ENCODE measurements at places on chromosomes 5 and 9.

- DNase-seq: no peak
Measured at GRCh38 chr9:112200711-112201110, 25.6 kb upstream of the SUSD1 start.

DNA sequence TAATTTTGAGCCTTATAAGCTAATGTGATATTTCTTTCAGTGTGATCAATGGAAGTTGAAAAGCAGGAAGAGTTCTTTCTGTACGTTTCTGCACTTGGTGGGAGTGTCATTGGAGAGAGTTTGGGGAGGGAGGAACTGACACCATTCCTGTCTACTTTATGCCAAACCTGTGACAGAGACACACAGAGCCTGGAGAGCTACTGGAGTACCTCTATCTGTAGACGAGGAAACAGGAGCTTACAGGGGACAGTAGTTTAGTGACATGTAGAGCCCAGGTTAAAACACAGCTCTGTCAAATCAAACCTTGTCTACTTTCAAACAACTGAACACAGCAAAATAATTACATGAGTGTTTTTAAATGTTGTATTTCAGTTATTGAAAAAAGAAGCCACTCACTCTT, 103.6 kb downstream of the PDE4D start:
- DNase-seq: no peak

- DNase-seq: no peak
Measured at GRCh38 chr9:6086006-6086655, 70.7 kb upstream of the RANBP6 start.

- no peak for DNase-seq
Measured at GRCh38 chr5:140024928-140025327, 18.2 kb downstream of the NRG2 start.

DNA sequence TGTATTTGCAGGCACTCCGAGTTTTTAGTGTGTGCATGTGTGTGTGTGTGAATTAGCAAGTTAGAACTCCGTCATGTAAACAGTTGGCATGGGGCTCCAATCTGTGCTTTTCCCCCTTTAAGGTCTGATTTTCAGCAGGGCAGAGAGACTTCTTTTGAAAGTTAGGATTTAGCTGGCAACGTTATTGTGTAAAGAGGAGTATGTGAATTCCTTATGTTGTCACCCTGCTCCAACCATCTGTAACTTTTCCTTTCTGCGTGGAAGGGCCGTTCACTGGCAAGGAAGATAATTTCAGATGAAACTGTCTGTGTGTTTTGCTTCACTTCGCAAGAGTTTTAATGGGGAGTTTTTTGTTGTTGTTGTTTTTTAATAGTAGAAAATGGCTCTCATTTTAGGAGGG, 332 bp downstream of the SGCD start:
- no peak for DNase-seq

- no peak for DNase-seq
Measured at GRCh38 chr9:82034956-82035731, 46.6 kb downstream of the SPATA31D1 start.

- no peak for DNase-seq
Measured at GRCh38 chr9:97990259-97990658, 7.1 kb downstream of the ANP32B start.

DNA sequence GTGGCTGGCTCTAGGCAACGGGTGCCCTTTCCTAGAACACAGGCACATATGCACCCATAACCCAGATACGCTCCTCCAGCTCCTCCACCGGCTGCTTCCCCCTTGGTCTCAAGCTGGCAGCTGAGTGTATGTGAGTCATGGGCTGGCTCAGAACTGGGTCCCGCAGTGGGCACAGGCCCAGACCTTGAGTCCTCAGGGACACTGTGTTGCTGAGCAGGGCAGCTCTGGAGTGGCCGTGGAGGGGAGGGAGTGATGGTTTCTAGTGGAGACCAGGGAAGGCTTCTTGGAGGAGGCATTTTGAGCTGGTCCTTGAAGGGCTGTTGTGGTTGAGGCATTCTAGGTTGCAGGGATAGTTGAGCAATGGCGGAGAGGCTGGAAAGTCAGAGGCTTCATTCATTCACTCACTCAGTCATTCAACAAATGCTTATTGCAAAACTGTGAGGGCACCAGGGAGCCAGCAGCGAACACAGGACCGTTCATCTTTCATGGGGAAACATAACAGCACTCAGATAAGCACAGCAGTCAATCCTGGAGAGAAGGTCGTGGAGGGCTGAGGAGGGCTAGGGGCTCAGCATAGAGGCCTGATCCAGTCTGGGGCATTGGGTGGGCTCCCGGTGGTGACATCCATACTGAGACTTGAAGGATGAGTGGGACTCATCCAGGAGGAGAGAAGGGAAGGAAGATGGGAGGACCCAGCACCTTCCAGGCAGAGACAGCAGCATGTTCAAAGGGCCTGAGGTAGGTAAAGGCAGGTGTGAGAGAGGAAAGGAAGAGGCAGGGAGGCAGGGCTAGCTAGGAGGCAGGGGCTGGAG, 2.4 kb downstream of the BBLN start:
- no peak for DNase-seq

DNA sequence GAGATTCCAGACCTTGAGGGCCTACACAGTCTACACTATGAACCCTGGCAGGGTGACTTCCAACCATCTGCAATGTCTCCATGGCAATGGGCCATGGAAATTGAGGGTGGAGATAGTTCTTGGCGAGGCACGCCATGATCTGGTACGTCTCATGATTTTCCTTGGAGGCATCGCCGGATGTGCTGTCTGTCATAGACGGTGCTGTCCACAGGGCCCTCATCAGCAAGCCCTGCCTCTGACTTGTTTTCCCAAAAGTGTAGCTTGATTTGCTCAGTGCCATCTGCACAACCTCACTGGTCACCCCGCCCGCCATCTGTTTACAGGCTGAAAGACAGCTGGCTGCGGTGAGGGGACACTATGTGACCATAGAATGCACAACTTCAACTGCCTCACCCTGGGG, 73.5 kb downstream of the BOD1 start:
- DNase-seq: no peak

DNA sequence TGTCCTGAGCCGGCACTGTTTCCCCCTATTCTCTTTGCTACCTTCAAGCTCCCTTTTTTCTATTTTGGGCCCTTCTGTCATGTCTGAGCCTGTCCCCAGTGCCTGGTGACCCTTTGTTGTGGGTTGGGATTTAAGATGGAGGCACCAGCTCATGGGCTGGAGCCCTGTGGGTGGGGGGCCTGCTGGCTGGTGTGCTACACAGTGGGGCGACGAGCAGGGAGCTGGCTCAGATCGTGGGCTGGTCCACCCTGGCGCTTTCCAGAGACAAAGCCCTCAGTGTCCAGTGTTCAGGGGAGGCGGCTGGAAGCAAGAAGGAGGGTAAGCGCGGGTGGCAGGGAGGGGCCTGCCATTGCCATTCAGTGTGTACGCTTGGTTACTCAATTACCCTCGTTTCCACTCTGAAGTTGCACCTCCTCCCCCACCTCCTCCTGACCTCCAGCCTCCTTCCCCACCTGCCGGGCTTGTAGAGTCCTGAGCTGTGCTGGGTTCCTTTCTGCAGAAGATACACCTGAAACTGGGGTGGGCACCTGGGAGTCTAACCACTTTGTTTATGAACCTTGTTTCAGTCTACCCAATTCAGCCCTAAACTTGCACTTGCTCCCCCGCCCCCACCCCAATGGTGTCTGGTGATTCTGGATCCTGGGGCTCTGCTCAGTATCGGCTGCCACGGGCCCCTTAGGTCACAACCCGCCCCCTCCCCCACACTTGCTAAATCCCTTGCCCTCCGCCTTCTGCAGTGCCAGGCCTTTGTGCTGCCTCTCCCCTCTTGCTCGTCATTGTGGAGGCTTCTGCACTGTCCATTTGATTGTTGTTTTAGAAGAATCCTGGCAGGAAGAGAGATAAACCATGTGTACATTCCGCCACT, 49.9 kb downstream of the MVB12B start:
- no peak for DNase-seq

DNA sequence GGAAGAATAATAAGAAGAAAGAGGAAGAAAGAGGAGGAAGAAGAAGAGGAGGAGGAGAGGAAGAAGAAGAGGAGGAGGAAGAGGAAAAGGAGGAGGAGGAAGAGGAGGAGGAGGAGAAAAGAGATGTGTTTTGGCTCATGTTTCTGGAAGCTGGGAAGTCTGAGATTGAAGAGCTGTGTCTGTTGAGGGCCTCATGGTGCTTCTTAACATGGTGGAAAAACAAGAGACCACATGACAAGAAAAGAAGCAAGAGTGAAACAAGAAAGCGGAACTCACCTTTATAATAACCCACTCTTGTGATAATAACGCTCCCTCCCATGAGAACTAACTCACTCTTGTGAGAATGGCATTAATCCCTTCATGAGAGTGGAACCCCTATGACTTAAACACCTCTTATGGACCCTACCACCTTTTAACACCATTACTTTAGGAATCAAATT, 36.1 kb upstream of the RANBP6 start:
- DNase-seq: no peak

DNA sequence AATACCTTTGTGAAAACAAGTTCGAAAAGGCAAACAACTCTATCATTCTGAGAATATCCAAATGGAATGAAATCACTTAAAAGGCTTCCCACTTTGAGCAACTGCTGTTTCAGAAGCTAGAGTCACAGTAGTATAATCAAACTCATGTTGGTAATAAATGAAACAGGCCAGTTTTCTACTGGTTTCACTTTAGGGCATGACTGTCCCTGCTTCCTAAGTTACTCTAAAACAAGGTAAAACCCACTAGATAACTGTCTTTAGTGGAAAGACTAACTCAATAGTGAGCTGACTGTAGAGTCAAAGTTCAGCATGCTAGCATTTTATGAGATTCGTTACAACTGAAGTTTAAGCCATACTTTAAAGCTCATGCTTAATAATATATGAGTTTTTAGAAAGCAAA, 6.0 kb downstream of the CDC26 start:
- DNase-seq: no peak

GRCh38 chr5:10498350-10498749, 56.7 kb downstream of the ROPN1L start:
- DNase-seq: no peak

DNA sequence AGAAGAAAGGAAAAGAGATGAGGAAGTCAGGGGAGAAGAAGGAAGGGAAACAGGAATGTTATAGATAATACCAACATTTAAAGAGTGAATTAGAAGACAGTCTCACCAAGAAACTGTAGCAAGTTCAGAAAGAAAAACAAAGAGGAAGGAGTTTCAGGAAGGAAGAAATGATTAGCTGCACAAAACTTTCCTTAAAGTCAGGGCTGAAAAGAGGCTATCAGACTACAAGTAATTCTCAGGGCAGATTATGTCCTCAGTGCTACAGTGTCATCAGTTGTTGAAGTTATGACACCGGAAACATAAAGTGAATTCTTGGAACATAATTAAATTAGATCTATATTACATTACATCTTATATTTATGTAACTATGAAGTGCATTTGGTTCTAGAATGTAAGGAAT, 226.9 kb downstream of the ARRDC3 start:
- no peak for DNase-seq

GRCh38 chr9:127700594-127701255, 6.1 kb upstream of the CFAP157 start:
- no peak for DNase-seq

DNA sequence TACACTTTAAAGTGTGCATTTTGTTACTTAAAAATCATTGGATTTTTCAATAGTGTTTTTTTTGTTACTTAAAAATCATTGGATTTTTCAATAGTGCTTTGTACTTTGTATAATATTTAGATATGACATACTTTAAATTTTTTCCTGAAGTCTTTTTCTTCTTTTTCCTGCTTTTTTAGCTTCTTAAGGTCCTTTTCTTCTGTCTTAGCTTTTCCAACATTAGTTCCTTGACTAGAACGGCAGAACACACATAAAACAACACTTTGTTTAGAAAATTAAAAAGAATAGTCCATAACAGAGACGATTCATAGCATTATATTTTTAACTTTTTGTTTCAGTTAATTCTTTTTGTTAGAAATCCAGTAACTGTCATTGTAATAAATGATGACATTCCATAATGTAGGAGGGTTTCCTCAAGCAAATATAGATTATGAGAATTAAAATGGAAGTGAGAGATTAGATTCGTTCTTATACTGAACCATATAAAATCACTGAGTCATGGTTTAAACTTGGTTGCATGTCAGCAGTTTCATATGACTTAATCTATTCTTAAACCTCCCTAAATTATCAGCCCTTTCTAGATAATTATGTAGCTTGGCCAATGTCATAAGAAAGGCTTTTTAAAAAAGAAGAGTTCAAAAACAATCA, 45.3 kb upstream of the RICTOR start:
- DNase-seq: no peak

DNA sequence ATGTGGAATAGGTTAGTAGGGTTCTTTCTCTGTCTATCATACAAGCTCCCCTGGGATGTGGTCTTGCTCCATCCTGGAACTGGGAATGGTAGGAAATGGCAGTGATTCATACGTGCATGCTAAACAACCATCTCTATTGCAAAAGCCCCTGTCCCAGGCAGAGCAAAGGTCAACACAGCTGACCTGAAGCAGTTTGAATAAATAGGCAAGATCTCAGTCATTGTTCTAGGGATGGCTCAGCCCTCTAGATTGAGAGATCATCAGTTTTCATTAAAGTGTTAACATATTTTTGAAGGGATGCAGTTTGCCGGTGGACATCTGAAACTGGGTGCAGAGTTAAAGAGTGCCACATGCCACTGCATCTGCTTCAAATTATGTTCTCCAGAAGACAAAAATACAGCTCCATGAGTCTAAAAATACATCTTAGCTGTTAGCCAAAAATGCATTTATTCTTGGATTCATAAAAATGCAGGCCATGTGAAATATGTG, 224.1 kb downstream of the ESM1 start:
- no peak for DNase-seq

DNA sequence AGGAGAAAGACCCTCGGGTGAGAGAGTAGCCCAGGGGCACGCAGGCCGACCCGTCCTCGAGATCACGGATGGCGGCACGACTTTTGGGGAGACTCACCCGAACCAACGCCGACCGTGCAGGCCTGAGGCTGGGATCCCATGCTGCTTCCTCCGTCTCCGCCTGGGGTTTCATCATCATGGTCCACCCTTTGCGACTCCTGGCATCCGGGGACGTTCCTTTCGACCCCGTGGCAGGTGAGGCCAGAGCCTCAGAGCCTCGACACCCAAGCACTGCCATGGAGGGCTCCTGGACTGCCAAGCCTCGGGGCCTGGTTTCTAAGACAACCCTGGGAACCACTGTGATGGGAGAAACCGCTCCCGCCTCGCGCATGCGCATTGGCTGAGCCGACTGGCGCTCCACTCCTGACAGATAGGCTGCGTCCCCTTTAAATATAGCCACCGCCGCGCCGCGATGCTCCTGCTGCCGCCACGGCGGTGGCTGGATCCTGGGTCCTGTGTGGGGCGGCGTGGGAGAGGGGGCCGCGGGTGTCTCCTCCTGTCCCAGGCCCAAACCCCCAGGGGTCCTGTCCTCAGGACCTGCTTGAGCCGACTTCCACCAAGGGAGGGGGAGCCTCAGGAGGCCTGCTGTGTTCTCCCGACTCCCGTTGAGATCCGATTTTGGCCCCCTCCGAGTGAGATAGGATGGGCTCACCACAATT, 481.6 kb downstream of the SPATA31A7 start:
- DNase-seq: no peak

- DNase-seq: no peak
Measured at GRCh38 chr9:77488439-77489126, 159.5 kb downstream of the GNA14 start.
